SW 1271 (cell line): ENCODE measurements at places on chromosomes 1 and 21.

DNA sequence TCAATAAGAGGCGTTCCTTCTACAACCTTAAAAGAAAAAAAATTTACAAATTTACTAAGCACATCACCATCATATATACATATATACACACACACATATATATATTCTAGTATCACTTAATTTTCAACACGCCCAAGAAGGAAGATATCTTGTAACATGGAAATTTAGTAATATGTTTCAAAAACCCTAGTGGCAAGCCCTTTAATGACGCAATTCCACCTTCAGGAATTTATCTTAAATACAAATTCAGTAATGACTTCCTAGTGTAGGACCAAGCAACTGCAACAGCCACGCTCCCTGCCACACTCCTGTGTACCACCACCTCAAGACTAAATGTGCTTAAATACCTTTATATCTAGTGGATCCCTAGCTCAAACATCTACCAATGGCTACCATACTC lies 12.5 kb downstream of the LBR start:
- DNase-seq = no peak

- DNase-seq = no peak
Observed at GRCh38 chr1:219442611-219443061, 170.3 kb downstream of the ZC3H11B start.

DNA sequence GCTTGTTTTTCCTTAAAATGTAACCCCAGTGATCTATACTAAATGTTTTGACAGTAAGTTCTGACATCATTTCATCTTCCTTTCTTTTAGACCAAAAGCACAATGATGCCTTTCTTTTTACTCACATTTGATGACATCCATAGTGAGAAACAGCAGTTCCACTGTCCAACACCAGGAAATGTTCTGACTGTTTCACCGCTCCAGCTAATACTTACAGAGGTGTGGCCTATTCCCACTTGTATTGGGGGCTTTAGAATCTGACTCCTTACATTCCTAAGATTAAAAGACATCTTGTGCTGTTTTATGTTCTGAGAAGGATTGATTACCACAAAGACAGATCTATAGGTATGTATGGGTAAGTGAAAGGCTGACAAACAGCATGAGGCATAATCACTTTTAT lies 1018.2 kb upstream of the PRMT6 start:
- no peak for DNase-seq

- no peak for DNase-seq
Observed at GRCh38 chr21:46295996-46296752, 10.0 kb downstream of the YBEY start.

DNA sequence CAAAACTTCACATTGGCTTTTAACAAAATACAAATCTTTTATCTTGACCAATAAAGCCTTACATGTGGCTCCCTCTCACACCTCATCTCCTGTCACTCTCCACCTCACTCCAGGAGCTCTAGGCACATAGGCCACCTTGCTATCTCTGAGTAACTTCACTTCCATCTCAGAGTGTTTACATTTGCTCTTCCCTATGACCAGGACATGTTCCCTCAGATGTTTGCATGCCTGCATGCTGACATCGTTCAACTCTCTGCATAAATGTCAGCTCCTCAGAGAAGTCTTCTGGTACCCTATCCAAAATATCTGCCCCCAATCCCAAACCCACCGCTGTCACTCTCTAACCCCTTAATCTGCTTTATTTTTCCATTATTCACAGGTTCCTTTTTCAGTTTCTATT lies 110.9 kb downstream of the TOMM20 start:
- DNase-seq = no peak

- no peak for DNase-seq
Observed at GRCh38 chr1:226470921-226471866, 63.3 kb upstream of the PARP1 start.

DNA sequence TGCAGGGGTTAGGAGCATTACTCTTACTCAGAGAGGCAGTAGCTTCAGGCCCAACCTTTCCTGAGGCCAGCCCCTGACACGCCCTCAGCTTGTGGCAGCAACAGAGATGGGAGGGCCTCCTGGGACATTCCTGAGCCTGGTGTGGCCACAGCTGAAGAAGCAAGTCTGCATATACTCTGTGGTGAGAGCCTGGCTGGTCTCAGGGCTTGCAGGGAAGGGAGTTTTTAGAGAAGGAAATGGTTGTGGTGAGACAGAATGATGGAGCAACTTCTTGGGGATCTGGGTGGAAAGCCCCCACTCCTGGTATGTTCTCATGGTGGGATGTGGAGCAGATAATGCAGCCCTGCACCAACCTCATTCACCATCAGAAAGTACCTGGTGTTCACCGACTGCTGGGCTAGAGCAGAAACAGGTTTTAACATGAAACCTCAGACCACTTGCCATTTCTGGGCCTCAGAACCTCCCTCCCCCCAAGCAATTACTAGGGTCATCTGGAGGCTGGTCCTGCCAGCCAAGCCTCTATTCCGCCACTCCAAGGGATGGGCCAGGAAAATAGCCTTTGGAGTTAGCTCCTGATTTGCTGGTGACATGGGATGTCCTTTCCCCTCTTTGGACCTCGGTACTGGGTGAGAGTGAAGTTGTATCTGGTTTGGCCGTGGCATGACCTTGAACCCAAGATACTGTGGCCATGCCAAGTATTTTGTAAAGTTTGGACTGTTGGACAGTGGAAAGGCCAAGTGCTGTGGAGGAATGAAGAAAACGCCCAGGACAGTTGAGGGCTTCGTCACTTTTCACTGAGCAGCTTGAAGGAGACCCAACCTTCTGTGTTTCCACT lies 28.1 kb upstream of the RNF19B start:
- DNase-seq = peak; percentile 71

- DNase-seq = no peak
Observed at GRCh38 chr1:235882816-235883215, 16.1 kb upstream of the LYST start.

DNA sequence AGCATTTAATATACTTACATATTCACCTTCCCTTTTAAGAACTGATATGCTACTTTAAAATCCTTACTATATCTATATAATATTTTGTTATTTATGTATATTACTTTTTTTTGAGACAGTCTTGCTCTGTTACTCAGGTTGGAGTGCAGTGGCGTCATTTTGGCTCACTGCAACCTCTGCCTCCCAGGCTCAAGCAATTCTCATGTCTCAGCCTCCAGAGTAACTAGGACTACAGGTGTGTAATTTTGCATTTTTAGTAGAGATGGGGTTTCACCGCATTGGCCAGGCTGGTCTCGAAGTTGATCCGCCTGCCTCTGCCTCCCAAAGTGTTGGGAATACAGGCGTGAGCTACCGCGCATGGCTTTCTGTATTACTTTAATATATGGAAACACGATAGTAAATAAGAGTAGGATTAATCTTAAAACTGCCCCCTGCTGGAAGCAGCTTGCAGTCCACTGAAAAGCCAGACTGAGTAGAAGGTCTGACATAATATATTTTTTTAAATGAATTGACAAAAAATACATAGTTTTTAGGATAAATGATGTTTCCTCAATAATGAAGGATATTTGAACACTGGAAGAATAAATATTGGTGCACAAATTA lies 24.4 kb downstream of the RCAN3 start:
- DNase-seq = no peak

- DNase-seq = no peak
Observed at GRCh38 chr1:204177133-204177532, 11.0 kb upstream of the REN start.

DNA sequence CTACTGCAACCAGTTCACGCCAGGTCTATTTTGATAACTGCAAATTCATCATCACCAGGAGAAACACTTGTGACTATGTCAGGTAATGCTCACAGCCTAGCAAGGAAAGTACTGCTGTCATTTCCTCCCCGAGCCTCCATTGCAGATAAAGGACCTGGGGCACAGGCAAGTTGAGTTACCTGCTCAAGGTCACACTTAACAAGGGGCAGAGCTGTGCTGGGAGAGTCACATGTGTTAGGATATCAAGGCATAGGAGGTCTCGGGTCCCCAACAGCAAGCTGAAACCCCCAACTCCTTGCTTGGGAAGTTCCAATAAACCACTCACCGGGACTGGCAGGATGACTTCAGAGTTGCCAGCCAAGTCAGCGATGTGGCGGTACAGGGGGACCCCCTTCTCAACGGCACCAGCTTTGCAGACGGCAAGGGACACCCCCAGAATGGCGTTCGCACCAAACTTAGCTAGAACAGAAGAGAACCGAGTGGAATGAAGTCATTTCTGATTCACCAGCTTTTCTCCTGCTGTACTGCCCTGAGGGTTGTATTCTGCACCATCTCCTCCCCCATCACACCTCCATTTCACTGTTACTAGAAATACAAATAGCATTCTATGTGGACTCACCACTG lies 11.6 kb downstream of the ENO1 start:
- no peak for DNase-seq

DNA sequence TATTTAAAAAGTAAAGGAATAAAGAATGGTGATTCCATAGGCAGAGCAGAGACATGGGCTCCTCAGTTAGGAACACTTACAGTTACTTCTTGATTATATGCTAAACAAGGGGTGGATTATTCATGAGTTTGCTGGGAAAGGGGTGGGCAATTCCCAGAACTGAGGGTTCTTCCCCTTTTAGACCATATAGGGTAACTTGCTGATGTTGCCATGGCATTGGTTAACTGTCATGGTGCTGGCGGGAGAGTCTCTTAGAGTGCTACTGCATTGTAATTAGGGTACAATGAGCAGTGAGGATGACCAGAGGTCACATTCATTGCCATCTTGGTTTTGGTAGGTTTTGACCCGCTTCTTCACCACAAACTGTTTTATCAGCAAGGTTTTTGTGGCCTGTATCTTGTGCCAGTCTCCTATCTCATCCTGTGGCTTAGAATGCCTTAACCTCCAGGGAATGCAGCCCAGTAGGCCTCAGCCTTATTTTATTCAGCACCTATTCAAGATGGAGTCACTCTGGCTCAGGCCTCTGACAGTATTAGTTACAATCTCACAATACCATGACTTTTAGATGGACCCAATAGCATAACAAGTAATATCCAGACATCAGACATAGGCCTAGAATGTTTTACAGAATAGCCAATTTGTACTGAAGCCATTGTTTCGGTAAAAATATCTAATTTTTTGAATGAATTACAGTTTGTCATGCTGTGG lies 106.8 kb downstream of the ZBTB18 start:
- no peak for DNase-seq

GRCh38 chr1:192153276-192153675 lies 5.0 kb upstream of the RGS18 start:
- no peak for DNase-seq

DNA sequence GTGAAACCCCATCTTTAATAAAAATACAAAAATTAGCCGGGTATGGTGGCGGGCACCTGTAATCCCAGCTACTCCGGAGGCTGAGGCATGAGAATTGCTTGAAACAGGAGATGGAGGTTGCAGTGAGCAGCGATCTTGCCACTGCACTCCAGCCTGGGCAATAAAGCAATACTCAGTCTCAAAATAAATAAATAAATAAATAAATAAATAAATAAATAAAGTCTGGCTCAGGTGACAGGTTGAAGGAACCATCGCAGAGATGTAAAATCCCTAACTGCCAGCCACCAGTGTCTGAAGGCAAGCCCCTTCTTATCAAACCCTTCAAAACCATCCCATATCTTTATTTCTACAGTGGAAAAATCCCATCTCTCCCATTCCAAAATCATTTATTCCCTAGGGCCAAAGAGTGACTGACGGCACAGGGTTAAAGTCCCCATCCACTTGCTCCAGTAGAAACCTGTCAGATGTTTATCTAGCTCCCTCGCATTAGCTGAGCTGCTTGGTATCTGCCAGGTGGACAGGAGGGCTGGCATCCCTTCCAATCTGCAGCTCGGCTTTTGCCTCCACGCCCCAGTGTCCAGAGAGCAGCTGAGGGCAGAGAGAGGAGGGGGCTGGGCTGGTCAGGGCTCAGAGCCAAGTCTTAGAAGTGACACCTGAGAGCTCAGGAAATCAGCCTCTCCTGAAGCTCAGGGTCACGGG lies 5.0 kb downstream of the CSRP1 start:
- DNase-seq = no peak

GRCh38 chr1:180503280-180503862 lies 994 bp upstream of the ACBD6 start:
- no peak for DNase-seq

DNA sequence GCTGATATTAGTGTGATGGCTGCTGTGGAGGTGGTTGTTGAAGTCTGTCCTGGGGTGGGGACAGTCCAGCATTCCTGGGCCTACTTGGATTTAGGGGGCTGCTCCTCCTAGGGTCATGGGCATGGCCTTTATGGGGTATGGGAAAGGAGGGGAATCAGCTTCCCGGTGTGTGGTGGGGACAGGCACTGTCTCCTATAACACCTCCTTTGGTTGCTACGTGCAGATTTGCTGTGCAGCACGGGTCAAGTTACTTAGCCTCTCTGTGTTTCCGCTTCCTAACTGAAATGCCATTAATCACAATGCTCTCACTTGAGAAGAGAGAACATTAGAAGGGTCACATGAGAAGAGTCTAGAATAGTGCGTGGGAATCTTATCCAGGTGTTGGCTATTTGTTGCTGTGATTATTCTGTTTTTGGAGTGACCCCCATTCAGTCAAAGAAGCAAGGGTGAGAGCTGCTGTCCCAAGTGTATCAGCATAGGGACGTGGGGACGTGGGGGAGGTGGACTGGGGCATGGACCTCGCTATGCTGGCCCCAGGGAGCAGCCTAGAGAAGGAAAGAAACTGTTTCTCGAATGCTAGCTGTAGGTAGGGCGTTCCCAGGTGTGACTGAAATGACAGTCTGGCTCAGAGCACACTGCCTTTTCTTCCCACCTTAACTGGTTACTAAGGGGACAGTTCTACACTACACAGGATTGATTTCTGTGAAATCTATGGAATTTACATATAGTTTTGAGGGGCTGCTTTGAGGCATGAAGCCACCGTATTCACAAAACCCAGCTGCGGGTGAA lies 19.9 kb downstream of the SOX13 start:
- DNase-seq = no peak

DNA sequence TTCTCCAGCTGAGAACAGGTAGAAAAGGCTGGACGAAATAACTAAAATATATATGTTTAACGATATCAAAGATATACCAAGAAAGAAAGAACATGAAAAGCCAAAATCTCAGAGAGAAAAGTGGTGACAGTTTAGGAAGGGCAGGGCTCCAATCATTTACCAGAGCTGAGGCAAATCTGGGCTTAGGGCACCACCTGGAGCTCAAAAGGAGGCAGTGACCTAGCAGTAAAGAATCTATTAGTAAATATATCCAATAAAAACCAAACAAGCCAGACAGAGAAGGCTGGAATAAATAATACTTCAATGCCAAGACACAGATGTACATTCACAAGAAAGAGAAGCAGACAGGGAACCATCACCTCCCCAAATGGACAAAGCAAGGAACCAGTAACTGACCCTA lies 43.5 kb downstream of the CHIA start:
- DNase-seq = no peak

DNA sequence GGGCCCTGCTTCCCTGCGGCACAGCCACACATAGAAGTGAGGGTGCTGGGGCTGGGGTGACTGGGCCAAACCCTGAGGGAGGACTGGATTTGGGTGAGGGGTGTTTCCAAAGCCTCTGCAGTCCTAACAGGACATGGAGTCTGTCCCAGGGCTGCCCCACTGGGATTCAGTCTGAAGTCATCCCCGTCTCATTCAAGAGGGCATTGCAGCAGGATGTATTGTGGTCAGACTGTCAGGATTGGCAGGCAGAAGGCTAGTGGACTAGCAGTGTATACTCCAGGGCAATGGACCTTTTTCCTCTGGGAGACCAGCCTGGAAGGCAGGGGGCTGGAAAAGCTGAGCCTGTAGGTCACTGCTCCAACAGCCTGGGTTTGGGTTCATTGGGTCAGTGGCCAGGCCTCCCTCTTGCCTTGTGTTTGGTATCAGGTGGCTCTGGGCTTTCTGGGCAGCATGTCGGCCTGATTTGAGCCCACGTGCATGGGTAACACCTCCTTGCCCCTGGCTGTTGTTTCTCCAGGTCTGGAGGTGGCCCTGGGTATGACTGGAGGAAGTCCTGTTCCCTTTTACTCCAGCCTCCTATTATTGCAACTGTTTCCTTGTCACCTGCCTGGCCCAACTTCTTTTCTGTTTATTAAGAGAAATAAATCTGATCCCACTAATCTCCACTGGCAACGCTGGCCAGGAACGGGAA lies 41.0 kb upstream of the SYNC start:
- DNase-seq = no peak
